Renal cortex interstitium (tissue), 15 donors: ENCODE measurements at places on chromosomes 11 and 22.

DNA sequence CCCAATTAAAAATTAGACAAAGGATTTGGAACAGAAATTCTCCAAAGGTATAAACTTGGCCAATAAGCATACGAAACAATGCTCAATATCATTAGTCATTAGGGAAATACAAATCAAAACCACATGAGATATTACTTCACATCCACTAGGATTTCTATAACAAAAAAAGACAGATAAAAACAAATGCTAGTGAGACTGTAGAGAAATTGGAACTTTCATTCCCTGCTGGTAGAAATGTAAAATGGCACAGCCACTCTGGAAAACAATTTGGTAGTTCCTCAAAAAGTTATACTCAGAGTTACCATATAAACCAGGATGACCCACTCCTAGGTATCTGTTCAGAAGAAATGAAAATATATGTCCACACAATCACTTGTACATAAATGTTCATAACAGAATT lies 71.6 kb downstream of the RPL27A start:
- DNase-seq: no peak

DNA sequence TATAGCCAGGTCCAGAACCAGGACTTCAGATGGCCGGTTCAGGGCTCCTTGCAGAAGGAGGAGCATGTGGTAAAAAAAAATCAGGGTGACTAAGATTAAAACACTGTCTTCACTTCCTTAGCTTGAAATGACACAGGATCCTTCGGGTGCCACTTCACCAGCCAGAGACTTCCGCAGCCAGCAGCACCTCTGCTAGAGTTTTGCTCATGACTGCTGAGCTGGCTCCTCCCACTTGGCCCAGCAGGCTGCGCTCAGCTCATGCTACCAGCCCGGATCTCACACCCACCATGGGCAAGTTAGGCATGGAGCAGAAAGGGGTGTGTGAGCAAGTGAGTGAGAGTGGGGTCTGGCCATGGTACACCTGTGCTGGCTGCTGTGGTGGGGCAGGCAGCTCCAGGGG lies 6.6 kb upstream of the MS4A18 start:
- DNase-seq: no peak

DNA sequence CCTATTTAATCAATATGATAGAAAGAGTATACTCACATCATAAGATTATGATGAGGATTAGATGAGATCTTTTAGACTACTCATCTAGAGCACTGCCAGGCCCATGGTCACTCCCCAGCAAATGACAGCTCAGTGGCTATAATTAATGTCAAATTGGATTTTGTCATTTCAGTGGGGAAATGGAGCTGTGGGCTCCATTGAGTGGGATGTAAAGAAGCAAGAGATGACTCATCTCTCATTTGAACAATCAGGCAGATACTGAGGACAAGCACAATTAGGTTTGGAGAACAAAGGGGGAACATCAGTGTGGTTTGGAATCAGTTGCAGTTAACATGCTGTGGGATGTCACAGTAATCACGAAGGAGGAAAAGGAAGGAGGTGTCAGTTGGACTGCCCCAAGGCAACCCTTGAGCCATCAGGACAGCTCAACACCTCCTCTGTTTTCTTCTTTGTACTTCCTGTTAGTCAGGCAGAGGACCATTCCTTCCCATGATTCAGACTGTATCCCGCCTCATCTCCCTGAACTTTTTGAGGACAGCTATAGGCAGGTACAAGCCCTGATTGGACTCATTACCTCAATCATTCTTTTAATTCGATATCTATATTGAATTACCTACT lies 473.7 kb upstream of the ISX start:
- no peak for DNase-seq

- no peak for DNase-seq
These were observed 72.0 kb downstream of the VPREB1 start for GRCh38 chr22:22316589-22316988.

DNA sequence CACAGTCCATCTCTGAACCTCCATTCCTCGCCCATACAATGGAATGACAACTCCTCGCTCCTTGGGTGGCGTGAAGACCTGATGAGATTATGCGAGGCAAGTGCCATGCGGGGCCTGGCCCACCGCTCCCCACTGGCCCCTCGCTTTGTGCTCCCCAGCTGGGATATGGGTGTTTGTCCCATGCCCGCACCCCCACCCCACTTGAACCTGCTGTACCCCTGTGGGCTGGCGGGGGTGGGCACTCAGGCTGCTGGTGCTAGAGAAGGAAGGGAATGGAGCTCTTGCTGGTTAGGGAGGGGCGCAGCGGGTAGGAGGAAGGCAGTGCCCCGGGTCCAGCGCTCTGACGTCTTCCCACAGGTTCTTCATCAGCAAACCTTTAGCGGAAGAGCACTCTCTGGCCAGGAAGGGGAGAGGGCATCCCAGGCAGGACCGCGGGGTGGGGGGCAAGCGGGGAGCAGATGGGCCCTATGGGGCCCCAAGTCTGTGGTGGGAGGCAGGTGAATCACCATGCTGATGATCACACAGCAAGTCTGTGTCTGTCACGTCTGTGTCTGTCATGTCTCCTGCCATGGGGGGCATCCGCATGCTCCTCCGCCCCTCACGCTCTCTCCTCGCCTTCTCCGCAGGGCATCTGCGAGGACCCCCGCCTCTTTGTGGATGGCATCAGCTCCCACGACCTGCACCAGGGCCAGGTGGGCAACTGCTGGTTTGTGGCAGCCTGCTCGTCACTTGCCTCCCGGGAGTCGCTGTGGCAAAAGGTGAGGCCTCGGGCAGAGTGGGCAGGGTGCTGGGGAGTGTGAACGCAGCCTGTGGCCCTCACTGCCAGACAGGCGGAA lies 9.4 kb upstream of the OMP start:
- DNase-seq: no peak
